NCI-H1105 (cell line): ENCODE measurements at places on chromosomes 7 and 10.

GRCh38 chr10:58275908-58276307 lies 6.9 kb downstream of the CISD1 start:
- DNase-seq = no peak

DNA sequence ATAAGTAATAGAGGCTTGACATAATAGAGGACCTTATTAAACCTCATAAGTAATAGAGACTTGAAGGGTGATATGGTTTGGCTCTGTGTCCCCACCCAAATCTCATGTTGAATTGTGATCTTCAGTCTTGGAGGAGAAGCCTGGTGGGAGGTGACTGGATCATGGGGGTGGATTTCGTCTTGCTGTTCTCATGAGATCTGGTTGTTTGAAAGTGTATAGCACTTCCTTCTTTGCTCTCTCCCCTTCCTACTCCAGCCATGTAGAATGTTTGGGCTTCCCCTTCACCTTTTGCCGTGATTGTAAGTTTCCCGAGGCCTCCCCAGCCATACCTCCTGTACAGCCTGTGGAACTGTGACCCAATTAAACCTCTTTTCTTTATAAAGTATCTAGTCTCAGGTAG lies 8.6 kb downstream of the KIFBP start:
- DNase-seq = no peak

DNA sequence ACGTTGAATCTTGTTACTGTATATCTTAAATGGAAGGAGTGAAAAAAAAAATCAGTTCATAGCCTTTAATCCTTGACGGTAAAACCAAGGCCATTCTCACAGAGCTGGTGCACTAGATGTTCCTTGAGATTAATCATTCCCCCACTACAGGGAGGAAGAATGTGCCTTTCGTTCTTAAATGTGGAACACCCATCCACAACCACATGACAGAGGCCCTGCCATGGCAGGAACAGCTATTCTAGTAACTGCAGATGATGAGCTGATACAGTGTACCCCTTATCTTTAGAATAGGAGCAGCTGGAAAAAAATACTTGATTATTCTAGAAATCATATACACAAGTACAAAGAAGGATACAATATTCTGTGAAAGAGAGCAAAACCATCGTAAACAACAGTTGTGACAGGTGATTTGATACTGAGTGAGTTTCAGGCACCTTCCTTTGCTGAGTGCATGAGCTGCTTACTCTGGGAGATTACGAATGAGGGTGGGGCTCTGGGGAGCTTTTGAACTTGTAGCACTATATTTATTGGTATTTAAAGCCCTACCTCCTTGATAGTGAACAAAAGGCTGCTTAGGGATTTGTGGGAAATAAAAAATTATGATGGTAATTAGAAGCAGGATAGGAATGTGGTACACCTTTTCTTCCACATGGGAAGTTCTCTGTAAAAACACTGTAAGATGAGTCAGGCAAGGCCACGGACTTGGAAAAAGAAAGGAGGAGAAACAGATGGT lies 244.4 kb upstream of the SLC26A5 start:
- DNase-seq = no peak

DNA sequence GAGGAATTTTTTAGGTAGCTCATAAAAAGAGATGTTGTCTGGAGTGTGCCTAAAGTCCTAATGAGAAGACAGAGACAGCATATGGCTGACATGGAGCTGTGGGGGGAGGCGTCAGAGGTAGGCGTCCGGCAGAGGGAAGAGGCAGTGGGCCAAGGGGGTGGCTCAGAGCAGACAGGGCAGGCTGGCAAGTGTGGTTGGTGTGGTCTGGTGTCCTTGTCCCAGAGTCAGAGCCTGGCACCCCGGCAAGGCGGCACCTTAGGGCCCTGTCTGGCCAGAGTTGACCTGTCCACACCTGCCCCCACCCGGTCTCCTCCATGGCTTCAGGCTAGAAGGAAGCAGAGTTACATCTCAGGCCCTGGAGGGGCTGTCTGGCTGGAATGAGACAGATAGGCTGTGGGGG lies 220.3 kb upstream of the ZNF32 start:
- no peak for DNase-seq

GRCh38 chr7:135151132-135151531 lies 3.3 kb downstream of the TMEM140 start:
- no peak for DNase-seq
